ENCODE measurements at places on chromosomes 16 and 17.

DNA sequence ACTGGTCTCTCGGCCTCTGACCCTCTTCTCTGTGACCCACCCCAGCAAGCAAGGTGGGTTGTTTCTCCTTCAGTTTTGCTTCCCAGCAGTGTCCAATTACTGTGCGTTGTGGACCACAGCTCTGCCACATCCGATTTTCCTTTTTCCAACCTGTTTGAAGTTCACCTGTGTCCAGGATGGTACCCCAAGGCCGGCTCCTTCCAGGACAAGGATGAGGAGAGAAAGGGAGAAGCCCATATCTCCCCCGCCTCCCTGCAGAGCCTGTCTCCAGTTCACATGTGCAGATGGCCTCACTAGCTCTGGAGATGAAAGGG lies 13.5 kb downstream of the NMRAL1 start:
- DNase-seq, result no peak

DNA sequence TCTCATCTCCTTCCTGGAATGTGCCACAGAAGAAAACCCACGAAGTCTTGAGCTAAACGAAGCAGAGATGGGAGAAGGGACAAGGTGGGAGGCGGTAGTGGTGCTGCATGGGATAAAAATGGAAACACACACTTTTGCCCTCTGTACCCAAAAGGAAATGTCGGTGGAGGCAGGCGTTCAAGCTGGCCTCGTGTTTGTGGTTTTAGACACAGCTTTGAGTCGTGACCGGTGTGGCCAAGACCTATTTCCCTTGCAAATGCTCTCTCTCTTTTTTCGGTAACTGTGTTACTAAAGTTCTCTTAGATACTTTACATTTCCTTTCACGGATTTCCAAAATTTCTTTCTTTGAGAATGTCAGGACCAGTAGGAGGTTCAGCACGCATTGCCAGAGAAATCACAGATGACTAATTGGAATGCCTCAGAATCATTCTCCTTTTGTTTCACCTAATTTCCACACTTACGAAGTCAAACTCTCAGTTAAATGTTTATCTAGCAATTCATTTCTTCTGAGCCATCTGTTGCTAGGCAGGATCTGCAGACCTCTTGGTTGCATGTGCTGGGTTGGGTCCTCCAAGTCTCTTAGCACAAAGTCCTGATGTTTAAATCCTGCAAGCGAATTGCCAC lies 412.3 kb downstream of the MAF start:
- DNase-seq, result no peak

GRCh38 chr16:9943121-9943520 lies 239.1 kb downstream of the GRIN2A start:
- no peak for DNase-seq

DNA sequence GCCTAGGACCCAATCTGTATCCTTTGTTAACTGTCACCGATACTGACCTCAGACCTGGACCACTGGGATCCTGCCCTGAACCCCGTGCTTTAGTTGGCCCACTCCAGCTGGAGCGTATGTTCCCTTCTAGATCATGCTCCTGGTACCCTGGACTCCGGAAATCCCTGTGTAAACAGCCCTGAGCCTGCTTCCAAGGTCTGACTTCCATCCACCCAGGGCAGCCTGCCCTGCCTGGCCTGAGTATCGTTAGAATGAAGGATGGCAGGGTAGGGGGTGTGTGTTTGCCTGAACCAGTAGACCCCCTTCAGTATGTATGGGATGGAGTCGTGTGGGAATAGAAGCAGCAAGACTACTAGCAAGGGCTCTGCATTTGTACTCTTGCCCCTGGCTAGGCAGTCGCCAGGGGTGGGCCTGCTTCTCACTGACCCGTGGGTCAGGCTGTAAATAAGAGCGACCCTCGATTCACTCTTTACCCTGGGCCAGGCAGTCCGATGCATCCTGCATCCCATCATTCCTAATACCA lies 691 bp upstream of the TMEM98 start:
- DNase-seq, result no peak

GRCh38 chr17:79000396-79001189 lies 9.0 kb downstream of the CANT1 start:
- no peak for DNase-seq

DNA sequence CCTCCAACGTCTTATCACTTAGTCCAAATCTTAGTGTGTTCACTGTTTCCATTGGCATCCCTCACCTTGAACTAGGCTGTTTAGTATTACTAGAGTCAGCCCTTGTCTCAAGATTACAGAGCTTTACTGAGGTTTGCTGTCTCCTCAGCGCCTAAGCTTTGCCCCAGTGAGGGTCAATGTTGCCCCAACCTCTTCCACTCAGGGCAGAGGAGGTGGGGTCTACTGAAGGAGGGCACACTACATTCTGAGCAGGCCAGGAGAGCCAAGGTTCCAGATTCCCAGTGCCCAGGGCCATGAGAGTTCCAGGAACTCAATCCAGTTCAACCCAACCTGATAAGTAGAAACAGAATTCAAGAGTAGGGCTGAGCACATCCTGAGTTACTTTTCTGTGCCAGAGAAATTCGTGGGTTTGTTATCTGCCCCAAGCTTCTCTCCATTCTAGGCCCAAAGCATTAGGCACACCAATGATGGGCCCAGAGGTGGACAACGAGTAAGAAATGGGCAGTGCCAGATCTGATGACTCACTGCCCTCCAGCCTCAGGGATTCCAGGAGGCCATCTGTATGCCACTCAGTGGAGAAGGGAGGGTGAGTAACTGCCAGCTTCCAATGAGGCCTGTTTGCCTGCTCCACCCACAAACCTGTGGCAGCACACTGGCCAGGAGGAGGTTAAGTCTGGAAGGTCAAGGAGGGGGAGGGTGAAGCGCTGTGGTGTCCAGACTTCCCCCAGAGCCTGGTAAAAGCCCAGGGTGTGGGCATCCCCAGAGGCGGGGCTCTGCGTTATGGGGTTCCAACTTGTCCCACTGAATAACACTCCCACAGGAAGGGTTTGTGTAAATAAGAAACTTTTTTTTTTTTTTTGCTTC lies 8.2 kb downstream of the TUBG2 start:
- DNase-seq, result peak; percentile 35

DNA sequence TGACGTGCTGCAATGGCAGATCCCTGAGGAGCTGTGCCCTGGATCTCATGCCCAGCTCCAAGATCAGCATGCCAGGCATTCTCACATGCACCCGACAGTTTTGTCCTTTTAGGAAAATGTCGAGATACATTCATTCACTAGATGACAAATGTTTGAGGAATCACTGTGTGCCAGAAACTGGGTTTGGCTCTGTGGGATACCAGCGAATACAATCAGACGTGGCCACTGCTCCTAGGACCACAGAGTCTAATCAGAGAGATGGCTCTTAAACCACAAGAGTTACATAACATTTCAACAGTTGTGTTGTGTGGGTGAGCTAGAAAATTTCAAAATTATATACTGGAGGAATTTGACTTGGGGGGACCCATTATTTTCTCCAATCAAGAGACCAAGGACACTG lies 579.7 kb downstream of the CDH13 start:
- no peak for DNase-seq

GRCh38 chr17:14845591-14846281 lies 419.4 kb downstream of the PMP22 start:
- no peak for DNase-seq

DNA sequence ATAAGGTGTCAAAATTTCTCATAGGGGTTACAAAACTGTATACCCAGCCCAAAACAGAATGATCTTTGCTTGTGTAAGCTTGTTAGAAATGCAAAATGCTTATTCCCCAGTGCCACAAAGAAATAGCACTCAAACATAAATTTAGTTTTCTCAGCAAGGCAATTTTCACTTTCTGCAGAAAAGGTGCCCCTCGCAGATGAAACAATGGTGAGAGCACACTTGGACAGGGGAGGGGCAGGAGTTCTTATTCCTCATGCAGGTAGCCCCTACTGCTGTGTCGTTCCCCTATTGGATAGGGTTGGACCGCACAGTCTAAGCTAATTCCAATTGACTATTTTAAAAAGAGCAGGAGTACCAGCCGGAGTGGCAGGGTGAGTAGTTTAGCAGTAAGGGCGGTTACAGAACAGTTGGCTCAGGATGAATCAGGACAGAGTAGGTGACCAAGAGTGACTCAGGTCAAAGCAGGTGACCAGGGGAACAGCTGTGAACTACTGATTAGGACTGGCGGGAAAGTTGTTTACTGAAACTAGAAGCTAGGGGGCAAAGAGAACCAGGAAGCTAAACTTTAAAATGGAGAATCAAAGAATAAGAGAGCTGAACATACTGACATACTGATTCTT lies 5.5 kb upstream of the LDHD start:
- DNase-seq, result no peak

GRCh38 chr17:16306211-16306610 lies 47.1 kb downstream of the CENPV start:
- DNase-seq, result no peak

- no peak for DNase-seq
Measured at GRCh38 chr17:60362329-60362728, 29.6 kb downstream of the USP32 start.

GRCh38 chr17:67311575-67311974 lies 54.8 kb downstream of the PSMD12 start:
- no peak for DNase-seq

Measured in inflammatory macrophage treated with lipopolysaccharide for 4 hours (primary cell).